OCI-M1 (cell line): ENCODE measurements at places on chromosomes 5 and 9.
A peak's percentile ranks its signal among the peaks of the same experiment; 100 is the strongest.

DNA sequence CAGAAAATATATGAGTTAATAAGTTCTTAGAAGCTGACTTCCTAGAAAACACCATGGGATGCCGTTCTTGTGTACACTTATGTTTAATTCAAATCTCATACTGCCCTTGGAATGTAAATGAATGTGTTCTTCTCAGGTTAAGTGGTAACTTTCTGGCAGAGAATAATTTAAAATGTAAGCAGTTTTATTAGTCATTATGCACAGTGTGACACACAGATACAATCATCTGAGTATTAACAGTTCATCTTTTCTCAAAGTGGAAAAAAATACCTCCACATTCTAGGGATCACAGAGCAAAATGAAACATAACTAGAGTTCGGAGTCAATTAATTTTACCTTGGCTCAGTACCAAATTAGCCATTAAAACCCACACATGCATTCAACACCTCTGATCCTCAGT is 508.1 kb downstream of the CDH9 start:
- no peak for DNase-seq

DNA sequence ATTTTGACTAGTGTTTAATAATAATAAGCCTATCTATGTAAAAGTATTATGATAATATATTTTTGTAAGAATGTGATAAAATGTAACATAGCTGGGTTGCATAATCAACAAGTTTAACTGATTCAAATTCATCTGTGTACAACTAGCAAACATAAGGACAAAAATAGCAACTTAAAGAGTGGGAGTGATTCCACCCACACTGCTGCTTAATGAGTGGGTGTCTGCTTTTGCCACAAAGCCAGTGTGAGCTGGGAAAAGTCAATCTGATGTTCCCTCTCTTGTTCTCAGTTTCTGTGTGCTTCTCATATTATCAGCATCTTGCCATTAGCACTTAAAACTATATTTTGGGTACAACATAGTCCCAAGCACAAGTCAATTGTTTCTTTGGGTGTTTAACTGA is 111.1 kb upstream of the DPYSL3 start:
- no peak for DNase-seq

DNA sequence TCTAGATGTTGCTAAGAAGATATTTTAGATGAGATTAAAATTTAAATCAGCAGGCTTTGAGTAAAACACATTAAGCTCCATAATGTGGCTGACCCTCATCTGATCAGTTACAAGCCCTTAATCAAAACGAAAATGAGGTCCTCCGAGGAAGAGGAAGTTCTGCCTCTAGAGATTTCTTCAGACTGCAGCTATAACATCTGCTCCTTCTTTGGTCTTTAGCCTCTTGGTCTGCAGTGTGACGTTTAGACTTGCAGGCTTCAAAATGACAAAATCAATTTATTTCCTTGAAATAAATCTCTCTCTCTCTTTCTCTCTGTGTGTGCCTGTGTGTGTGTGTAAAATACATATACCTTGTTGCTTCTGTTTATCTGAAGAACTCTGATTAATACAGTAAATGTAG is 1429.8 kb upstream of the CDH9 start:
- peak; percentile 63 for DNase-seq

DNA sequence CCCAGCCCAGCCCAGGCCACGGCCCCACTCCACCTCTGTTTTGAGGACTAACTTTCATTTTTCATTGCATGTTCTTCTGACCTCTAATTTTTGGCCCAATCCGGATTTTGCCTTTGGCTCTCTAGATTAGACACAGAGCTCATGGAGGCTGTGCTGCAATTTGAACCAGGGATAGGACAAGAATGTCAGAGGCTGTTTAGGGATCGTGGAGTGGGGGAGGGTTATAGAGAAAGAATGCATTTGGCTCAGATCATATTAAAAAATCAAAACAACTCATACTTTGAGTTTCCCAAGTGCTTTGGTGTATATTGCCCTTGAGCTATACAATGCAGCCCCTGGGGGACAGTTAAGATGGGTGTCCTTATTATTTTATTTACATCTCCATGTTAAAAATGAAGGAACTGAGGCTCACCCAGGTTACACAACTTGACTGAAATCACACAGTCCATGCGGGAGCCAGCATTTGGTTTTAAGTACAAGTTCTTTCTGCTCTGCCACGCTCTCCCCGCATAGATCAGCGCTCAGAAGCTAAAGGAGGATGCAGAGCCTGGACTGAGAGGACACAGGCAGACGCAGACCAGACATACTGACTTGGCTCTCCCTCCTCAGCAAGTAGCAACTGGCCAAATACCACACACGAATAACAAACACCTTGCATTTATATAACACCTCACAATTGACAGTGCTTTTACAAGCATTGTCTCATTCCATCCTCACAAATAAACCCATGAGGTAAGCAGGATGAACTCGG is 126.4 kb upstream of the RAI14 start:
- no peak for DNase-seq

DNA sequence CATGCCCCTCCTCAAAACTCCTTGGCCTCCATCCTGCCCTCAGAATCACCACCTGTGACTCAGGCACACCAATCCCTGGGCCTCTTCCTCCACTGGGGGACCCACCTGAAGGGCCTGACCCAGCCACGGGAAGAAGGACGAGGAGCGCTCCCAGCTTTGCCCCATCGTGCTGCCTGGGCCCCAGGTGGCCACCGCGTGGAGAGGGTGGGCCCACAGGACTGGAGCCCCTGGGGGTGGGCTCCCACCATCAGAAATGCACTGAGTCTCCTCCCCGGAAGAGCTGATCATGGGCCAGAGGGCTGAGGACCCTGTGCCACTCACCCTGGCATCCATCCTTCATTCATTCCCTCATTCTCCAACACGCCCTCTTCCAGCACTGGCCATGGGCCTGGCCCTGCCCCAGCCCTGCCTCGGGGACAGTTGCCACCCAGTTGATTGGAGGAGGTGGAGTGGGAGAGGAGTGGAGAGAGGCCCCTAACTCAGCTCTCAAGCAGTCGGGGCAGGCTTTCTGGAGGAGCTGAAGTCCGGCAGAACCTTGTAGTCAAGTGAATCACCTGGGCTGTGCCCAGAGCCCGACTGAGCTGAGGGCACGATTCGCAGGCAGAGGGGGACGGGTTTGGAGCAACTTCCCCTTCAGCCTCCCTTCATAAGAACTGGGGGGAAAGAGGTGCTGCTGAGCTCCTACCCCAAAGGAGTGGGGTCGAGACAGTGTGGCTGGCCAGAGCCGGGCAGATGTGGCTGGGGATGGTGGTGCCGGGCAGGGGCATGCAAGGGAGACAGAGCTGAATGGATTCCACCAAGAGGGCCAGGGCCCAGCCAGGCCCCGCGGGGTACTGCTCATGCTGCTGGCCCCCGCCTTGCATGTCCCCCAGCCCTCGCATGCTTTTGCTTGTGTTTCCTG is 29.6 kb downstream of the DNM1 start:
- DNase-seq: no peak

DNA sequence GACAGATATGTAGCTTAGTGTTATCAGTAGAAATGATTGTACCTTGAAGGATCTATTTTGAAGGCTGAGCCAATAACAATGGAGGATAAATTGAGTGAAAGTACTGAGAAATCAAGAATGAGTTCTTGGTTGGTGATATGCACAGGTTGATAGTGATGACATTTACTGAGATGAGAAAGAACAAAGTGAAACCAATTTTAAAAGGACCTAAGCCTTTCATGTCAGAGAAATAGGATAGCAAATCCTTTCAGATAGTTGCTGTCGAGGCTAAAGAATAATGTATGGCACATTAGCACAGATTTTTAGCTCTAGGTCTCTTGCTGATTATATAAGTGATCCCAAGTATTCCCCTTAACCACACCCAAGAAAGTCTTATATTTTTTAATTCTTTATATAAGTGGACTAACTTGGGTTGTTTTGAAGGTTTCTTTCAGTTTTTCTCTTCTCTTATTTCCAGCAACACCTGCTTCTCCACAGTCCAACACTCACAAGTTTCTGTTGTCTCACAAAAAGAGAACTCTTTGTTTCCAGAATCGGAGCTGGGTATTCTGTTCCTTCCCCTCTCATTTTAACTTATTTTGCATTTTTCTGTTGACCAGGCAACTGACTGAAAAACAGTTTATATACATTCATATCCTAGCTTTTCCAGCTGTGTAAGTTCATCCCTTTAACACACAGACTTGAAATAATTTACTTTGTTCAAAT is 286.9 kb upstream of the ATP10B start:
- DNase-seq: no peak

- DNase-seq: no peak
Observed at GRCh38 chr9:33934188-33934878, 114.4 kb downstream of the UBAP2 start.

GRCh38 chr9:114316605-114317230 is 6.2 kb upstream of the ORM1 start:
- no peak for DNase-seq

DNA sequence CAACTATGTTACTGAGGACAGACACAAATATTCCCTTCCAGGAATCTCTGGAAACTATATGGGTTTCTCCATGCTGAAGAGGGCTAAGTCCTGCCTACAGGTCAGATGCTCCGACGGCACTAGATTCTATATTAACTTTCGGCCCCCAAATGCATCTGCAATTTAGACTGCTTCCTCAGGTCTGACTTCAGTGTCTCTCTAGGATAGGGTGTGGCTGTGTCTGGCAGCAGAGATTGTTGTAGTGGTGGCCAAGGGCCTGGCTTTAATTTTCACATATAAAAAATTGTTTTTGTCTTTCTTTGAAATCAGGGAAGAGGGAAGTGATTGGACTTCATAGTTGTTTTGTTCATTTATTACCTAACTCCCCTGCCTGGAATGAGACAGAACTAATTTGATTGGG is 101.8 kb downstream of the PJA2 start:
- no peak for DNase-seq

DNA sequence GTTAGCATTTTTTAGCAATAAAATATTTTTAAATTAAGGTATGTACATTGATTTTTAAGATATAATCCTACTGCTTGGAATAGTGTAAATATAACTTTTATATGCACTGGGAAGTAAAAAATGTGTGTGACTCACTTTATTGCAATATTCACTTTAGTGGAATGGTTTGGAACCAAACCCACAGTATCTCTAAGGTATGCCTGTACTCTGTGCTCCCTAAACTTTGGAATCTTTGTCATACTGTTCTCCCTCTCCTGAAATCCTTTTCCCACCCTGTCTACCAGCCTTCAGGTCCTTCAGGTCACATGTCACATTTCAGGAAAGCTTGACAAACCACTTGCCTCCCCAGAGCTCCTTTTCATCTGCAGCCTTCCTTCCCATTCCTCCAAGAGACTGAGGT is 308.7 kb downstream of the SPOCK1 start:
- no peak for DNase-seq

- DNase-seq: no peak
Observed at GRCh38 chr5:158857976-158858375, 241.7 kb downstream of the EBF1 start.

- no peak for DNase-seq
Observed at GRCh38 chr9:83204047-83204446, 141.1 kb upstream of the RASEF start.

GRCh38 chr5:73302797-73303147 is 129.8 kb downstream of the TMEM174 start:
- DNase-seq: no peak

DNA sequence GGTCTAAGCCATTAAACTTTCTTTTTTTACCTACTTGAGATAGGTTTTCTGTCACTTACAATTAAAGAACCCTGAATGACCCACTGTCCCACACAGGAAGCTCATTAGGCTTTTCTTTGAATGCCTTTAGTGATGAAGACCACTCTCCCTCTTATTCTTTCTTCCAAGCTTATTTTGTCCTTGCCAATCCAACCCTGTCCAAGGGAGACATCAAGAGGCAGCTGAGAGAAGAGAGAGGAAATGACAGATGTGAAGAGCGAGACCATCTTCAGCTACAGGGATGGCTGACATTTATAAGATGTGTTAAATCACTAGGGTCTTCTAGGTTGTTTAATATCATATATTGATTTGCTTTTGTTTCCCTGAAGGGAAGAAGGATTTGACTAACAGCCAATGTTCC is 133.5 kb downstream of the FAM114A2 start:
- DNase-seq: peak; percentile 10

- peak; percentile 81 for DNase-seq
Observed at GRCh38 chr5:1204693-1205242, 3.4 kb downstream of the SLC6A19 start.

- no peak for DNase-seq
Observed at GRCh38 chr5:136192526-136193321, at the start of gene SMIM32. Gene SMIM32, minus strand, starts transcription at chr5:136193162. Its CDS starts 638 bp downstream, at chr5:136192524.

GRCh38 chr5:179371121-179371510 is 25.9 kb upstream of the ADAMTS2 start:
- no peak for DNase-seq

- DNase-seq: no peak
Observed at GRCh38 chr5:109506556-109506955, 96.8 kb upstream of the PJA2 start.

DNA sequence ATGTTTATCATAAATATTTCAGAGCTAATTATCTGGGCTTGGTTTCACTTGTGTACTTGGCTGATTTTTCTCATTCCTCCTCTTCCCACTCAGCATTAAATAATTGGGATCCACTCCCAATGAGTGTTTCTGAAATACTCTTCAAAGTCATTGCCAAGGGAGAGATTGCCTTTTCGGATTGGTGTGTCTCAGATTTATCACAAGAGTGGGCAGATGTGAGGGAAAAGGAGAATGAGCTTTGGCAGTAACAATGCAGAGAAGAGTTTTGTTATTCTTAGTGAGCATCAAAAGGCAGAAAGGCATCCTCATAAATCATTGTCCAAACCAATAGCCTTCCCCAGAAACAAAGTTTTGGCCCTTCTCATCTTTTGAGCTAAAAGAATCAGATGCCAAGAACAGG is 79.2 kb downstream of the SEMA5A start:
- DNase-seq: no peak

DNA sequence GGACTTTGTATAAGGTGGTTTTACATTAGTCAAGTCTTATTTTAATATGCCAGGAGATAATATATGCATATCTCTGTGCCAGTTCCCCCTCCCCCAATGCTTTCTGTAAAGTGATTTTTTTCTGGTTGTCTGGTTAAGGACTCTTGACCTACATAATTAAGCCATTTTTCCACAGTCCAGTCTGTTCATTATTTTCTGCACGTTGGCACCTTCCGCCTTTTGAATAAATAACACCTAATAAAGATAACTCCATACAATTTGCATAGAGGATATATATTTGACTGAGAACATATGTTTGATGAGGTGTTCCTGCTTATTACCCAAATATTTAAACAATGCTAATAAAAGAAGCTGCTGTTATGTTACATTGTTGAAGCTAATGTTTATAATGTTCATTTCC is 320.9 kb downstream of the DMAC1 start:
- DNase-seq: no peak

DNA sequence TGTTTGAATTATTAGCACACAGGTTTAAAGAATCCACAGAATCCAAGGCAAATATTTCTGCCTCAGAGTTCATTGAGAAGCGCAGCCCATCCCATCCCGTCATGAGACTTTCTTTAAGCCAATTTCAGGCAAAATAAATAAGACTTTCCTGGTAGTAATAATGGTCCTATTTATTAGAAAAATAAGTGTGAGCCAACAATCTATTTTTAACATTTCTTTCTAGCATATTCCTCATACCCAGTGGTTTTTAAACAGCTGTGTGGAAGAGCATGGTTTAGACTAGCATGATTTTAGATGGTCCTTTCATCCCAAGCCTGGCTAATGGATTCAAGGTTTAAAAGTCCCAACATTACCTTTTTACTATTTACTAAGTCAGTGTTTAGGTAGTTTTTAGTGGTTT is 125.8 kb downstream of the SCAMP1 start:
- no peak for DNase-seq

GRCh38 chr5:77163453-77163852 is 47.0 kb upstream of the PDE8B start:
- DNase-seq: no peak

- no peak for DNase-seq
Observed at GRCh38 chr5:150303660-150304386, 1.1 kb upstream of the ARSI start.

GRCh38 chr5:116035123-116035522 is 2.9 kb downstream of the ARL14EPL start:
- no peak for DNase-seq
